ENCODE measurements at places on chromosomes 4 and X.

- DNase-seq, result no peak
These were observed 753.1 kb upstream of the FRG1 start for GRCh38 chr4:189187531-189188052.

DNA sequence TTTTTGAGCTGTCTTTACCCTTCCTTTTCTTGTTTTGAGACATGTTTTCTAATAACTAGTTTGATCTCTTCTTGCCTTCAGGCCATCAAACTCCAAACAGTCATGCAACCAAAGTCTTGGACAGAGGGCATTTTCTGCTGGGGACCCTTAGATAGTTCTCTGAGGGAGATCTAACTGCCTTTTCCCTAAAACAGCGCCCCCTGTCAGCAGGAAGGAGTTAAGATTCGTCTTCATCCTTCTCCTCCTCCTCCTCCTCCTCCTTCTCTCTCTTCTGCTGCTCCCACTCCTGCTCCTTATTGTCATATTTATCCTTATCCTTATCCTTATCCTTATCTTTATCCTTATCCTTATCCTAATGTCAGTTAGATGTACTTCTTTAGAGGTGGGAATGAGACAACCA is 417.2 kb downstream of the TRAM1L1 start:
- DNase-seq, result no peak

DNA sequence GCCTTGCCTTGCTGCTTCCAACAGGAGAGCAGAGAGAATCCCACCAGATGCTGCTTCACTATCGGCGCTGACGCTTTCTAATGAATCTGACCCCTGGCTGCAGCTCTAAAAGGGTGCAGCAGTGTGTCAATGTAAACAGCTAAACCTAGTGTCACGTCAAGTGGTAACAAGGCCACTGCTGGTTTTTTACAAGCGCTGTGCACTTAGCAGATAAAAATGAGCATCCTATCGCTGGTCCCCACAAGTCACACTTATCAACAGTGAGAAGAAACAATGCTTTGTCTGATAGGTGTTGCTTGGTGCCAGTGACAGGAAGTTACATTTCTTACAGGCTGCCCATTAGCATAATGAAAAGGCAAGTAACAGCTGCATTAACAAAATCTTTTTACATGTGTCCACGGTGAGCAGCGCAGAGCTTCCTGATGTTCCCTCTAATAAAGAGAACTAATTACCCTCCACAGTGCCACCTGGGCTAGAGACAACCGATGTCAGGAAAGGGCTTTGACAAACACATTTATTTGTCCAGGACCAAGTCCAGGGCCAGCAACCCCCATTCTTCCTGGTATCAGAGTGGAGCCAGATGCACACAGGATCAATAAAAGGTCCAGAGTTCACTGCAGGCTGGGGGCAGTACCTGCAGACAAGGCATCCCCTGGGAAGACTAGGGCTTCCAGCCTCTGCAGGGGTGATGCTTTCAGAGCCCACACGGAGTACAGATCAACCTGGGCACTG is 176.0 kb downstream of the MGST2 start:
- DNase-seq, result no peak

DNA sequence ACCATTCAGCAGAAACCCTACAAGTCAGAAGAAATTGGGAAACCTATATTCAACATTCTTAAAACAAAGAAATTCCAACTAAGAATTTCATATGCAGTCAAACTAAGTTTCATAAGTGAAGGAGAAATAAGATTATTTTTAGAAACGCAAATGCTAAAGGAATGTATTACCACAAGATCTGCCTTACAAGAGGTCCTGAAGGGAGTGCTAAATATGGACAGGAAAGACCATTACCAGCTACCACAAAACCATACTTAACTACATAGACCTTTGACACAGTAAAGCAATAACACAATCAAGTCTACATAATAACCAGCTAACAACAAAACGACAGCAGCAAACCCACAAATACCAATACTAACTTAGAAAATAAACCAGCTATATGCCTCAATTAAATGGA is 169.3 kb upstream of the FGF16 start:
- DNase-seq, result no peak

GRCh38 chr4:152673489-152673888 is 6.3 kb downstream of the TMEM154 start:
- no peak for DNase-seq

GRCh38 chrX:129781680-129782495 is 2.1 kb downstream of the SASH3 start:
- no peak for DNase-seq

GRCh38 chr4:127809173-127809800 is 27.2 kb downstream of the HSPA4L start:
- DNase-seq, result no peak

GRCh38 chrX:29941287-29941686 is 274.1 kb upstream of the MAGEB2 start:
- DNase-seq, result no peak

DNA sequence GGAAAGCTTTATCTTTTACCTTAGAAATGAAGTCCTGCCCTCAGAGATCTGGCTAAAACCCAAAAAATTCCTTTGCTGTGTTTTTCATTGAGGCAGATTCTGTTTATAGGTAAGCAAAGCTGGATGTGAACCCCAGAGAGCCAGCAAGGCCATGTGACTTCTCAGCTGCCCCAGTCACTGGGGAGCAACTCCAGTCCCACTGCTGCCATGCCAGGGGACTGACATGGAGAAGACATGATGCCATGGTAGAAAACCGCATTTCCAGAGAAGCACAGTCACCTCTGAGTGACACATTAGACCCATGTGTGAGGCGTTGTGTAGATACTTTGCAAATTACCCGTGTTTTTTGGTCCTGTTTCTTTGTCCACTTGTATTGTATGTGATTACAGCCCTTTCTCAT is 45.4 kb downstream of the PTTG2 start:
- DNase-seq, result no peak
